T47D (cell line): ENCODE measurements at places on chromosomes 5 and 9.

DNA sequence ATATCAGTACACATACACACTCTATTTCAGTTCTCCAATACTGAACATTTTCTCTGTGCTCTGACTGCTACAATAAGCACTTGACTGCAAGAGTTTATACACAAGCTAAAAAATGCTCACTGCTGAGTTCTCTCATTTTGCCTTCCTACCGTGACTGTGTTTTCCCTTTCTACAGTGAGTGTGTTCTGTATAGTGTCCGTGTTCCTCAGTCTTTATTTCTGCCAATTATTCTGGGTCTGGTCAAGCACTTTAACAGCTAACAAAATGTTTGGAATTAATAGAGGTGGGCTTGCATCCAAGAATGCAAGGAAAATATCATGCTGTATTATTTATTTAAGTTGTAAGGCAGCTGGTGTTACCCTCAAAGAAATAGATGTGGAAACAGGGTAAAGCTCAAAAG lies 217.0 kb upstream of the NREP start:
- DNase-seq = no peak

DNA sequence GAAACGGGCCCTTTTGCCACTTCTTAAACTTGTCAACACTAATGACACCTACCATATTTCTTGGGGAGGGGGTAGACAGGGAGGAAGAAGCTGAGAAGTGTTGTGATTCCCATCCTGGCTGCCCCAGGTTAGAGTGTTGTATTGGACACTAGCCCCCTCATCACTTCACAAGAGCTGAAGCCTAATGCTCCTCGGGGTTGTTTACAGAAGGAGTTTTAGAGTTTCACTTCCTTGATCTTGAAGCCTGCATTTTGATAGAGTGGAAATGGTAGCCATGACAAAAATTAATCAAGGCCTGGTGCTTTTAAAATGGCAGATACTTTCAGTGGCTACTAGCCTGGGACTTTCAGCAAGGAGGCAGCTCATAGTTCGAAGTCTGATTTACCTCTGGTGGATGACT lies 11.0 kb upstream of the FAM120AOS start:
- no peak for DNase-seq

DNA sequence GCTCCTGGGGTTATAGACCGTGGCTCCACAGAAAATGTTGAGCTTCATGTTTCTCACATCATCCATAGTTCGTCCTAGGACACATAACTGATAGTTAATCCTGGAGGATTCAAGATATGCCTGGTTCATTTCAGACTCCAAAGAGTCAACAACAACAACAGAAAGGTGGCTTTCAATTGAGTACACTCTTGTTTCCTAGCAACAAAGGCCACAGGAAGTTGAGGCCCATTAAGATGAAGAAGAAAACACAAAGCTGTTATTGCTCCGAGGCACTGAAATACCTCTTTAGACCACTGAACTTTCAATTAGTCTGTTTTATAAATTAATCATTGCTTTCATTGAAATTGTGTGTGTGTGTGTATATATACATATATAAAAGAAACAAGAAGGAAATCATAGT lies 154.5 kb downstream of the YIPF5 start:
- no peak for DNase-seq

GRCh38 chr5:6772886-6773285 lies 59.7 kb downstream of the TENT4A start:
- no peak for DNase-seq

- DNase-seq = no peak
Observed at GRCh38 chr9:34987160-34987901, 2.2 kb upstream of the DNAJB5 start.
